ENCODE measurements at places on chromosomes 3 and 15.

DNA sequence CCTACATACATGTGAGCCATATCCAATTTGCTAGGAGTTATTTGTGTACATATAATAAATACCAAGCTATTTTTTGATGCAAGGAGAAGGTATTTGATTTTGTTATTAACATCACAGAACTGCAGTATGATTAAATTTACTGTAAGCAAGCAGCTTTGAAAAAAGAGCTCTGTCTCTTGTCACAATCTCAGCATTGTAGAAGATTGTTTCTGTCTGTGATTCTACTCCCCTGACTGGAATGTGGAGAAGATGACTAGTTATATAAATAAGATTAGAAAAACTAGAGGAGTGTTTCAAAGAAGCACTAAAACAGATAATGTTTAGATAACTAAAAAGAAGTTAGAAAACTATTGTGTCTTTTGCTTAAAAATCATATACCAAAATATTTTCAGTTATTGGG, 17.1 kb upstream of the DCBLD2 start:
- DNase-seq, result no peak

GRCh38 chr3:37689645-37690356, 171.9 kb upstream of the CTDSPL start:
- no peak for DNase-seq

GRCh38 chr15:40843885-40844695, at the start of gene SPINT1:
Gene SPINT1, plus strand, starts transcription at chr15:40844048. Its CDS starts 507 bp downstream, at chr15:40844555.
- DNase-seq, result no peak

DNA sequence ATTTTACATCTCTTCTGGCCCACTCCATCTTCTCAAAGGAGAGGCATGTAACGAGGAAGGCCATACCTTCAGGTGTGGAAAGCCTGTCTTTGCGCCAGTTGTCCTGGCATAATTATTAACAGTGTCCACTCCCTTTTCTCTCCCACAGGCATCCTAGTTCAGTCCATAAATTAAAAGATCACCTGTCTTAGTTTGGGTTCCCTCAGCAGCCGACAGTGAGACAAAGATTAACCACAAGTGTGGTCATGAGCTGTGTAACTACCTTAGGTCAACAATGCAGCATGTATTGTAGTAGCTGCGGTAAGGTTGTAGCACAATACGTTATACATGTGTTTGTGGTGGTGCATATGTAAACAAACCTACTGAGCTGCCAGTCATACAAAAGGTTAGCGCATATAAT, 103.3 kb upstream of the GALNT15 start:
- no peak for DNase-seq

DNA sequence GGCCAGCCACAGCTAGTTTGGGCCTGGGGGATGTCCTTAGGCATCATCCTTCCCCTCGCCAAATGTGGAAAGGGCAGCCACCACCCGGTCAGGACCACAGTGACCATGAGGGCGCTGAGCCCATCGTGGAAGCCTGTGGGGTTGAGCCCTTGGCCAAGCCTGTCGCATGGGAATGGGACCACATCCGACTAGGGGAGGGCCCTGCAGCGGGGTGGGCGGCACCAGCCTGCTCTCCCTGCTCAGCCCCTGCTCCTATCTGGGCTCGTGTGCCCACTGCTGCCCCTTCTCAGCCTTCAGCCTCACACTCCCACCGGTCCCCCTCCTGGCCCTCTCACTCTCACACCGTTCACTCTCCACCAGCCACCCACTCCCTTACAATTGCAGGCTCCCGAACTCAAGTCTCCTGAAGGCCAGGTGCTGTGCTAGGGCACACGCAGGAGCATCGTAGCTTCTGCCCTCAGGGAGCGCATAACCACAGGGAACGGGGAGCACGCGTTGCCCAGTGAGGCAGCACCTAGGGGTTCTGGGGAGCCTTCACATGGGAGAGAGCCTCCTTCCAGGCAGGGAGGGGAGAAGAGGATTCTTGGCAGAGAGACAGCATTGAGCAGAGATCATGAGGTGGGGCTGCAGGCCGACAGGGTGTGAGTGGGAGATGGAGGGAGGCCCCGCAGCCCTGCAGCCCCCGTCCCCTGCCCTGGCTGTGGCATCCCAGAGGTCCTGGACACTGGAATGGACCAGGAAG, 26.1 kb downstream of the LOXL1 start:
- no peak for DNase-seq

DNA sequence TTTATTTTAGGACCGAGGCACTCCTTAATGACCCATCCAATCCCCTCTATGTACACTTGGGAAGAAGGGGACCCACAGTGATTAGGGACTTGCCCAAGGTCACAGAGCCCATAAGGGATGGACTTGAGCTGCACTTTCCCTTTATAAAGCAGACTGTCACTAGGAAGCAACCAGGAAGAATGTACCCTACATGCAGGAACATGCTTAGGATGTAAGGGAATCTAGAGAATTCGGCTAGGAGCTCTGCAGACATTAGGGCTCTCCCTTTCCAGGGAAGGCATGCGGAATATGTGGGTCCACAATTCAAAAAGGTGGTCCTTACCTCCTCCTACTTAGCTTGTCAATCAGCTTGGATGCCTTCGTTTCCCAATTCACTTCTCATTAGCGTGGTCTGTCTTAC, 78.7 kb downstream of the TMEM266 start:
- DNase-seq, result no peak

- no peak for DNase-seq
These were observed 307.0 kb upstream of the ROPN1 start for GRCh38 chr3:124298951-124299350.
